Muscle of leg (tissue), 16 donors: ENCODE measurements at places on chromosomes 3 and 15.
A peak's percentile ranks its signal among the peaks of the same experiment; 100 is the strongest.

DNA sequence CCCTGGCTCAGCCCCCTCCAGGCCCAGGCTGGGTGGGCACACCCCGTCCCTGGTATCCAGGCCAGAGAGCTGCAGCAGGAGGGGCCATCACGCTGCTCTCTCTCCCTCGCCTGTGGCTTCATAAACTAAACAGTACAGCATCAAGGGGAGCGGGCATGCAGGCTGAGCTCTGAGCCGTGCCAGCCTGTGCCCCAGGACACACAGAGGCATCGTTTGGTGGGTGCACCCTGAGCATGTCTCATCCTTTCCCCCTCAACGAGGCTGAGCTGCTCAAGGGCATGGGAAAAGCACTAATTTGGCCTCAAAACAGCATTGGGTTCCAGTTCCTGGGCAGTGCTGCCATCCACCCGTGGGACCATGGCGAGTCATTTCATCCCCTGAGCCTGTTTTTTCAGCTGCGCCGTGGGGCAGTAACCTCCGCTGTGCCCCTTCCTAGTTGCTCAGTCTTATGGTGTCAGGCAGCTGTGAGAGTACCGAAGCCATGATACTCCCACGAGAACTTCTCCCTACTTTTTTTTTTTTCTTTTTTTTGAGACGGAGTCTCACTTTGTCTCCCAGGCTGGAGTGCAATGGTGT lies 79.6 kb downstream of the CPN2 start:
- H3K4me1 ChIP-seq: peaks cover 75% of the 10 kb centered on the region
- peak overlapping the region; percentile 77 for H3K27ac ChIP-seq
- no peak for DNase-seq
- no peaks in the 10 kb centered on the region for H3K36me3 ChIP-seq

DNA sequence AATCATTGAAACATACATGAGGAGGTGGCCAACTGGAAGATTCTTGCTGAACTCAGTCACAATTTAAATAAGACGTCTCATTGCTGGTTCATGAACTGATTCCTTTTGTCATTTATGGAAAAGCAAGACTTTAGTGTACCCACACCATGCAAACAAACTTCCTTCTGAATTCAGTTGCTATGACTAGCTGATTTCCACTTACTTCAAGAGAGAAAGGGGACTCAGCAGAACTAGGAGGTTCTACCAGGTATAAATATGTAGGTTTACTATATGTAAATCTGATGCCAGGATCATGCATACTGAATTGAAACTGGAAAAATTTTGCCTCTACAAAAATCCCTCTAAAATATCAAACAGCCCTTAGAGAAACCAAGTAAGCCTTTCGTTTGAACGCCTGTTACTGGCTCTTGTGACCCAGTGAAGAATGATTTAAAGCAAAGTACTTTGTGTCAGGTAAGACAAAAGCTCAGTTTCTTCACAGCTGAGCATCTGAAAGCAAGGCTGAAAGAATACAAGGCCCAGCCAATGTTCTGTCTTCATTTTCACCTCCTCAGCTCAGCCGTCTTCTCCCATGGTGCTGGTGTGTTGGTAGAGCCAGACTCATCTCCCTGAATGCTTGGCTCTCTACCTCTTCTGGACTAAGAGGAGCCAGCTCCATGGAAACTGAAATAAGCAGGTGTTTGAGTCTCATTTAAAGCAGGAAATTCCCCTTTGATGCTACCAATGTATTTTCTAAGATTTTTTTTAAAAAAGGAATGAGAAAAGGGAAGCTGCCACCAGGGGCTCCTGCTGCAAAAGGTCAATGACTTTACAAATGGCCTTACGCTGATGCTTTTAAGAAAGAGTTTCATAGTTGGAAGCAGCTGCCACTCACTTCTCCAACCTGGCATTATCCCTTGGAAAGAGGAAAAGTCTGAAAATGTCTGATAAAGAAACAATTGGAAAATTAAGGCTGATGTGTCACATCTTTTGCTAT lies 301.6 kb downstream of the EFHB start:
- DNase-seq: no peak
- H3K36me3 ChIP-seq: no peaks in the 10 kb centered on the region

GRCh38 chr3:159861369-159861987 lies 127.2 kb upstream of the IL12A start:
- H3K27ac ChIP-seq: peak overlapping the region; percentile 81
- H3K36me3 ChIP-seq: no peaks in the 10 kb centered on the region
- H3K27me3 ChIP-seq: no peaks in the 10 kb centered on the region

DNA sequence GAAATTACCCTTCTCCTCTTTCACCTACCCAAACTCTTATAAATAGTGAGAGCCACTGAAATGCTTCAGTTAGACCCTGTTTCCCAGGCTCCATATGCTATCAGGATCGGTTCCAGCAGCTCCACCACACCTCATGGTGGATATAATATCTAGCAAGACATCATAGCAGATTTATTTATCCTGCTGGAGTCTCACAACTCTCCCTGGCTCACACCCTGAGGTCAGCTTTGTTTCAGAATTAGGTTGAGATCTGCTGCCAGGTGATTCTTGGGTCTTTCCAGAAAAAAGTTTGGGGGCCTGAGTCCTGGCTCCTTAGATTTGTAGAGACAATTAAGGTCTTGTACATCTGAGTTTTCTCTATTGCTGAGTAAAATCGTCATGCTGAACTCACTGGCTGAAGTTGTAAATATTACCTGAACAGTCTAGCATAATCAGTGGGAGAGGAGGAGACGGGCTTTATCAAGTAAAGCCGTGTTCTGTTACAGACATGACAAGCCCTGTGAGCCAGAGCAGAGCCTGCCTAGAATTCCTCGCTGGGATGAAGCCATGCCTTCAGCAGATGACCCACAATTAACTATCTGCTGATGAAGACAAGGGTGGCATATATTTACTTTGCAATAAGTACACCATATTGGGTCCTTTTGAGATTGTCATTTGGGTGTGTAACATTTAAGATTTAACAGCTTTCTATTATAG lies 131.6 kb downstream of the STAC start:
- H3K4me1 ChIP-seq: peaks cover 2% of the 10 kb centered on the region
- H3K27ac ChIP-seq: no peak overlapping the region
- no peak overlapping the region for H3K4me3 ChIP-seq
- peaks cover 3% of the 10 kb centered on the region for H3K36me3 ChIP-seq
- peak; percentile 39 for DNase-seq

- peak; percentile 49 for DNase-seq
- H3K27me3 ChIP-seq: no peaks in the 10 kb centered on the region
- H3K4me1 ChIP-seq: no peaks in the 10 kb centered on the region
- no peak overlapping the region for H3K4me3 ChIP-seq
- H3K36me3 ChIP-seq: no peaks in the 10 kb centered on the region
These were observed 55.6 kb downstream of the CCR3 start for GRCh38 chr3:46297658-46298423.

DNA sequence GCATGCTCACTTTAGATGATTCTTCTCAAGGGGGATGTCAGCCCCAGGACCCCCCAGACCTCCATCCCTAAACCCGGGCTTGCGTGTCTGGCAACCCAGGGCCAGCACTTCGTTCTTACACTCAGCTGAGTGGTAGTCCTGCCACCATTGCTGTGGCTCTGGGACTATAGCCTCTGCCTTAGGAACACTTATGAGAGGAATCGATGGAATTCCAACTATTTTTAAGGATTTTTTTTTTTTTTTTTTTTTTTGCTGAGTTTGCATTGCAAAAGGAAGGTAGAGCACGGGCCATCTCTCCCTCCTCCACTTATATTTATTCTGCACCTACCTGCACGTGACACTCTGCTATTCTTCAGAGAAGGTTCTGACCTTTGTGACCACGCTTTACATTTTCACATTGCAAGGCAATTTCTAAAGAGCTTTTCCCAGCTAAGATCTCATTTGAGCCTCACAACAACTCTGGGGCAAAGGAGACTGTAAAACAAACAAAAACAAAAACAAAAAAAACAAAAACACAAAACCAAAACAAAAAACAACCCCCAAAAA lies 113.9 kb downstream of the LPP start:
- peaks cover 42% of the 10 kb centered on the region for H3K4me1 ChIP-seq
- no peak for DNase-seq
- no peaks in the 10 kb centered on the region for H3K36me3 ChIP-seq

DNA sequence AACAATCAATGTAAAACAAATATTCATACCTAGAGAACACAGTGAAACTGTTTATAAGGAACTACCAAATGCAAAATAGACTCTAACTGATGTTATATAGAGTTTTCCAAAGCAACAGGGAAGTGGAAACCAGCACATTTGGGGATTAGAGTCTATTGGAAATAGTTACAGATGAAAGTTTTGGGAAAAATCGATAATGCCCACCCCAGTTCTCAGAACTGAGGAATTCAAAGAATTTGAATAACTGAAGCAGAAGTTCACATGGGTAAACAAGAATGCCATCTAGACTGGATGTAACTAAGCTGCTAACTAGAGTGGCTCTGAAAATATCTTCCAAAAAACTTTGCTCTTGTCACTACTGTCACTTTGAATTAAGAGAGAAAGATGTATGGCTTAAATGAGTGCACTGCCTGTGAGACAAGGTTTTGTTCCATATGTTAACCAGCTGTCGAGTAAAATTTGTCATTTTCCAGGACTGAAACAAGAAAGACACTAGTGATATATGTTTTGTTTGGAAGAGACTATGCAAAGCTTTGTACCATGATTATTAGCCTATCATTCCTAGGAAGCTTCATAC lies 9.2 kb upstream of the DENND4A start:
- no peak overlapping the region for H3K4me3 ChIP-seq
- H3K36me3 ChIP-seq: no peaks in the 10 kb centered on the region
- DNase-seq: no peak
- no peaks in the 10 kb centered on the region for H3K4me1 ChIP-seq

- peak overlapping the region; percentile 43 for H3K27ac ChIP-seq
- H3K4me1 ChIP-seq: no peaks in the 10 kb centered on the region
- no peak overlapping the region for H3K4me3 ChIP-seq
- peak; percentile 82 for DNase-seq
- no peaks in the 10 kb centered on the region for H3K36me3 ChIP-seq
- no peaks in the 10 kb centered on the region for H3K27me3 ChIP-seq
These were observed 88.1 kb downstream of the ZIC1 start for GRCh38 chr3:147497286-147497685.
